Stomach (tissue), 19 donors: ENCODE measurements at places on chromosomes 1 and 21.

DNA sequence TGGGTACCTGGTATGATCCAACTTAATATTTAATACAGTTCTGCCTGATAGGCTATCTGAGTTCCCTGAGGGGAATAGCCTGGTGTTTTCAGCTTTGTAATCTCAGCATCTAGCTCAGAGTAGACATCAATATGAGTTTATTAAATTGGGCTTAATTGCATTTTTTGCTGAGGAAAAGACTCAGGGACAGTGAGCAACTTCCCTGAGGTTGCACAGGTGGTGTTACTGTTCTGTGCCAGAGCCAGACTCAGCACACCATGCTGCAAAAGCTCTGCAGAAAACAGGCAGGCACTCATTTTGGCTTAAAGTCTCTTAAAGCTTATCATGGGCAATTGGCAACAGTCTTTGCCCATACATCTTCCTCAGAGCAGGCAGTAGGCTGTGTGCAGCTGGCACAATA lies 90.5 kb upstream of the JUN start:
- peaks cover 16% of the 10 kb centered on the region for H3K4me1 ChIP-seq
- no peak overlapping the region for H3K4me3 ChIP-seq
- H3K27me3 ChIP-seq, result no peaks in the 10 kb centered on the region
- peak overlapping the region; percentile 61 for H3K27ac ChIP-seq
- DNase-seq, result no peak

DNA sequence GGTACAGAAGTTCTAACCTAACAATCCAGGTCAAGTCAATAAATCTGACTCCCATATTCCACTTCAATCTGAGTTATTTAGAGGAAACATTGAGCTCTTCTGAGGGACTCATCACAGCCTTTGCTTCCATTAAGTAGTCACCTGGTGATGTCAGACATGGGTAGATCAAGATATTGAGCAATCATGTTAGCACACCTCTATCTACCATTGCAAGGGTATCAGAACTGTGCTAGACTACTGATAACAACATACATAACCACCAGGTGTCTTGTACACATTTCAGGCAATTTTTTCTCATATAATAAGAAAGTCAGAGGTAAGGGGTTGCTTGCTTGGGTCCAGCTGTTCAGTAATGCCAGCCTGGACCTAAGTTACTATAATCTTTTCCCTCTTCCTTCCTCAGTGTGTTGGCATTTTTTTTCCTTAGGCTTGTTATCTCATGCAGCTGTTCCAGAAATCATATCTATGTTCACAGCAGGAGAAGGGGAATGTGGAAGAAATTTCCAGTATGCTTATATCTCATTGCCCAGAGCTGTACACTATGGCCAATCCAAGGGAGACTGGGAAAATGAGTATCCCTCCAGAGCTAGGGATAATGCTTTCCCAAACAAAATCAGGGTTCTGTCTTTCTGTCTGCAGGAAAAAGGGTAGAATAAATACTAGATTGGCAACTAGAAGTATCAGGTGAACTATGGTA lies 52.3 kb downstream of the GRIK1 start:
- H3K27ac ChIP-seq, result no peak overlapping the region
- no peaks in the 10 kb centered on the region for H3K4me1 ChIP-seq
- DNase-seq, result no peak
- no peaks in the 10 kb centered on the region for H3K27me3 ChIP-seq
- H3K4me3 ChIP-seq, result no peak overlapping the region

DNA sequence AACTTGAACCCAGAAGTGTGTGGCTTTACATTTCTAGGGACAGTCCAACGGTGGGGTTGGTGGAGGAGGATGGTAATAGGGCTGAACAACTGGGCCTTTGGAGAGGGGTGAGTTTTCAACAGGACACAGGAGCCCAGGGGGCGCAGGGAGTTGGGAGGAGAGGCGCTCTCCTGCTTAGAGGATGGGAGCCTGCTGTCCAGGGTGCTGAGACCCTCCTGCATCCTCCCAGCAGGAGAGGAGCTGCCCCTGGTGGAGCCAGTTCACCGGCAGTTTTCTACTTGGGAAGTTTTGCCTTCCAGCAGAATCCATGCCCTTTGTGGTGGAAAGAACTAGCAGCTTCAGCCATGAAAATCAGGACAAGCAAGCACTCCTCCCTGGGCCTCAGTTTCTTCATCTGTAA lies 8.6 kb downstream of the KCNC4 start:
- H3K4me1 ChIP-seq, result peaks cover 24% of the 10 kb centered on the region
- no peaks in the 10 kb centered on the region for H3K27me3 ChIP-seq
- H3K27ac ChIP-seq, result no peak overlapping the region
- no peak for DNase-seq
- H3K4me3 ChIP-seq, result no peak overlapping the region

GRCh38 chr1:102434421-102434820 lies 437.7 kb upstream of the OLFM3 start:
- H3K27ac ChIP-seq, result no peak overlapping the region
- no peaks in the 10 kb centered on the region for H3K4me1 ChIP-seq
- peak; percentile 10 for DNase-seq
- no peaks in the 10 kb centered on the region for H3K36me3 ChIP-seq
- no peaks in the 10 kb centered on the region for H3K27me3 ChIP-seq
